ENCODE measurements at places on chromosomes 5 and 9.
A peak's percentile ranks its signal among the peaks of the same experiment; 100 is the strongest.

GRCh38 chr5:57262541-57262940, 88.7 kb downstream of the GPBP1 start:
- no peak for DNase-seq

DNA sequence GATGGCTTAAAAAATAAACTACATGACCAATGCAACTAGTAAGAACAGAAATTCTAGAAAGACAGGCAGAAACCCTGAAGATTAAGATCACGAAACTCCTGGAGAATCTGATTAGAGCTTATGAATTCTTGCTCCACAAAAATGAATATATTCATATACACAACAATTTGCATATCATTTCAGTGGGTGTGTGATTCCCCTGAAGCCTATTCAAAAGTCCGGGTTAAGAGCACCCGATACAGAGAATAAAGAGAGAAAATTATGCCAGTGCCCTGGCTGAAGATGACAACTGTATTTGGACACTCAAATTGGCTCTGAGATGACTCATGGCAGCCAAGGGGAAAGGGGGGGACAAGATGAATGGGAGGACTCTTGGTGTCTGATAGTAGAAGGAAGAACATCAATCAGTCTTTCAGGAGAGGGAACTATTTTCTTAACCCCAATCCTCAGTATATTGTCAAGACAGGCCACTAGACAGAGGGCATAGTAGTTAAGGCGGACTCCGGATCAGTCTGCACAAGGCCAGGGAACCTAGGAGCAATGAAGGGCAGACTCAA, 6.0 kb downstream of the TMOD1 start:
- DNase-seq = no peak

GRCh38 chr9:113513536-113513935, 50.0 kb downstream of the RGS3 start:
- no peak for DNase-seq

- no peak for DNase-seq
These were observed 31.4 kb downstream of the AHRR start for GRCh38 chr5:352639-353611.

DNA sequence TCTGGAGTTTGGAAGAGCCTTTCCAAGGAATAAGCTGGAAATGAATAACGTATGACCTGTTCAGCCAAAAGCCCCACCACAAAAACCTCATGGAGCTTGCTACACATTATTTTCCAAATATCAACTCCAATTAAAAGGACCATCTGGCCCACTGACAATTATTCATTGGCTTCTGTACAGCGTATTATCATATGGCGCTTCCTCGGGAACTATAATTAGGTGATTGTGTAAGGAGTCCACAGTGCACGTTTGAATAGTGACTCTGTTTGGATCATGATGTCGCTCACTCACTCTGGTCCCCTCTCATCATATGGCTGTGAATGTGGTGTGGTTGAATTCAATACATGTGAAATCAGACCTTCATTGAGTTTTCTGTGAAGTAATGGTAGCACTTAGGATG, 52.1 kb downstream of the GDNF start:
- no peak for DNase-seq

DNA sequence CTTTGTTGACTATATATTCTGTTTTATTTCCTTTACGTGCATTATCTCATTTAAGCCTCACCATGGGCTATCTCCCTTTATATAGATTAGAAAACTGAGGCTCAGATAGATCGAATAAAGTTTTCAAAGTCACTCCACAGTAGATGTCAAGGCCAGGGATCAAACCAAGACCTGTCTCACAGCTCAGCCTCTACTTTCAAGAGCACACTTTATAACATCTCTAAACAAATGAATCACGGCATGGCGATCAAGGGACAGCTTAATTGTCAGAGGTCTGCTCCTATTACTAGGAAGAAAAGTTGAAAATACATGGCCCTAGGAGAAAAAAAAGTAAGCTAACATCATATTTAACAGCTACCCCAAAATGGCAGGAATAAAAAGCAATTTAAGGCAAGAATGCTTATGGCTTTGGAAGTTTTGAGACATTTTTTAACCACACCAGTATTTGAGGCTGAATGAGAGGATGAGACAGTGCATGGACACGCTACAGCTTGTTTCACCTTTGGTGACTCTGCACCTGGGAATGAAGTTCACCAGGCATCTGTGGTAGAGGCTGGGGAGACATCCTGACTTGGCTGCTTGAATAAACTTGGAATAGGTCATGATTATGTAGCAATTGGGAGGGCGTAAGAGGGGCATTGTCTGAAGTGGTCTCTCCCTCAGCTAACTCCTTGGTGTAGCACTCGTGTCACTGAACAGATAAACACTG, 486.8 kb upstream of the WWC1 start:
- no peak for DNase-seq

DNA sequence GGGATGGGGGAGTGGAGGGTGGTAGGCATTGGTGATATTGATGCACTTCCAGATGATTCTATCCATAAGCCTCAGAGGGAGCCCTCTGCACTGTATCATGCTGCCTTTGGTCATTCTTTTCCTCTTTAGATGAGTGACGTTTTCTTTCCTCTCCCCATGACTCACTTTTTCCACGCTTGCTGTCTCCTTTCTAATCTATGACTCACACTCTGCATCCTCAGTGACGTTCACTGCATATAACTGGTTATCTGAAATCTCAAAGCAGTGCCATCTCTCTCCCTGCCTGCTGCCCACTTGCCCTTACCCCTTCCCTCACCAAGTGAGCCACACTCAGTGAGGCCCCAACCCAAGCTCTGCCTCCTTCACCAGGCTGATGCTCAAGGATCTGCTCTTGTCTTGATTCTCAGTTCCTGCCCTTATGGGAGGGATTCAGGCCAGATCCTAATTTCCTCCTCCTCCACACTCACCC, 31.6 kb downstream of the PTGS1 start:
- peak; percentile 50 for DNase-seq

DNA sequence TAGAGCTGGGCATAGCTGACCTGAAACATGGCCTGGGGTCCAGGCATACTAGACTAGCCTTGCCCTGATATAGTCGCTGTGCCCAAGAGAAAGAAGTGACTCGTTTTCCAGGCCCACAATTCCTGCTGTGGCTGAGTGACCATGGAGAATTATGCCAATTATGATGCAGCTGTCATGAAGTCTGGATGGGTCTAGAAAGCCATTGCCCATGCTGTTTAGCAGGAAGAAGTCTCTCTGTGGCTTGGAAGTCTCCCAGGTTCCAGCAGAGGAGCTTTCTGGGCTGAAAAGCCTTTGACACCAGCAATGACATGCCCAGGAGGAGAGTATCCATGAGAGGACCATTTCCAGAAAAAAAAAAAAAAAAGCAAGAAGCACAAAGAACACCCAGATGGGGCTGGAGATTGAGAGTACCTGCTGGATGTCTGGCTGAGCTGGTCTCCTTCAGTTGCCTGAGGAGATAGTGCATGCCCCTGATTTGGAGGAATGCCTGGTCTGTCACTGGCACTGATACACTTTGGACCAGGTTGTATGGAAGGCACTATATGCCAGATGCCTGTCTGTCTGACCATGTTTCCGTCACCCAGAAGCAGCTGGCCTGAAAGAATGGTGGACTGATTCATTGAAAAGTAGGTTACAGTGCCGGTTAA, 128.0 kb upstream of the EPB41L4A start:
- DNase-seq = no peak

DNA sequence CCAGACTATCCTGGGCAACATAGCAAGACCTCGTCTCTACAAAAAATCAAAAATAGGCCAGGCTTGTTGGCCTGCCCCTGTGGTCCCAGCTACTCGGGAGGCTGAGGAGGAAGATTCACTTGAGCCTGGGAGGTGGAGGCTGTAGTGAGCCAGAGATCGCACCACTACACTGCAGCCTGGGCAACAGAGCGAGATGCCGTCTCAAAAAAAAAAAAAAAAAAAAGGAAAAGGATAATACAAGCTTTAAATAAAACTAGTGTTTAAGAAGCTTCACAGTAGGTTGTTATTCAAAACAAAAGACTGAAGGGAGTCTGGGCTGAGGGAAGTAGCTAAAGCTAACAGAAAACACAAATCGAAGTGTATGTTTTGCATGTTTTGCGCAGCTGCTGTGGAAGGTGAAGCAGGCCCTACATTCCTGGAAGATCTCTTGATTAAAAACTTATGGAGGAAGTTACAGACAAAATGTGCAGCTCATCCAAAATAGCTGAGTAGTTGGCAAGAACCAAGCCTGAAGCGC, 581 bp upstream of the C9orf40 start:
- no peak for DNase-seq

GRCh38 chr9:83066771-83067170, 3.8 kb upstream of the RASEF start:
- no peak for DNase-seq

- peak; percentile 31 for DNase-seq
These were observed 995 bp downstream of the IPPK start for GRCh38 chr9:92668746-92669526.

DNA sequence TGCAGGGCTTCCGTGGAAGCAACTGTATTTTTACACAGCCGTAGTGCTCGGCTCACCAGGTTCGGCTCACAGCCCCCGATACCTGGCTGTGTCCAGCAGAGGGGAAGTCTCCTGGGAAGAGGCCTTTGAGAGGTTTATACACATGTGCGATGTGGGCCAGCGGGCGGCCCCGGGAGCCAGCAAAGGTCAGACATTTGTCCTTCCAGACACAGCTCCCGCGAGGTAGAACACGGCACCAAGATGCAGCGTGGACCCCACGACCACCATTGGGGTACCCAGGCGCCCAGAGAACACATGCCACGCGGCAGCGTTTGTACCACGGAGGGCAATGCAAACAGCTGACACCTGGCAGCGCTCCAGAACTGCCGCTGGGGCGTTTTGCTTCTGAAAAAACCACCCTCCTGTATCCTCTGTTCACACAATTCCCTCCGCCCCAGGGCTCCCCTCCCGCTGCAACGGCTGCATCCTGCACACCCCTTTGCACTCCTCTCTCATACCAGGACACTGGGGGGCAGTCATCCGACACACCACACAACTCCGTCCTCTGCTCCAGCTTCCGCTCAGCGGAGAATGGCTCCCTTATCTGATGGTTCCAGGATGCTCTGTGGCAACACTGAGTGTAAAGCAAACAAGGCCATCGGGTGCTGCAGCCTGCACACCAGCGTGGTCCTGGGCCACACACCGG, 235.3 kb downstream of the SYK start:
- peak; percentile 94 for DNase-seq

- DNase-seq = no peak
These were observed 6.8 kb downstream of the RASEF start for GRCh38 chr9:83056174-83056573.

DNA sequence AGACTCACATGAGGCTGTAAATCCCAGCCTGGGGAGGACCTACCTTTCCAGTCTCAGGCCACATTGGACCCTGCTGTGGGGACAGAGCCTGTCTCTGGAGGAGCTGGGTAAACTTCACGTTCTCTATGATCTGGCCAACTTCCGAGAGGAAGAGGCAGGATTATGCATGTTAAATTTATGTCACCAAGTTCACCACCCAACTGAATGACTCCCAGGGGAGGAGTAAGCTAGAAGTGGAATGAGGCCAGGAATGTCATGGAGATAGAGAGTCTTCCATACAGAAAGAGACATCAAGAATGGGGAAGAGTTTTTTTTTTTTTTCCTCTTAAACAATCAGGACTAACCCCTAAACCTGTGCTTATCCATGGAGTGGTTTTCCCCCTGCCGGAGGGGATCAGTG, 90.3 kb upstream of the PALM2AKAP2 start:
- DNase-seq = no peak

DNA sequence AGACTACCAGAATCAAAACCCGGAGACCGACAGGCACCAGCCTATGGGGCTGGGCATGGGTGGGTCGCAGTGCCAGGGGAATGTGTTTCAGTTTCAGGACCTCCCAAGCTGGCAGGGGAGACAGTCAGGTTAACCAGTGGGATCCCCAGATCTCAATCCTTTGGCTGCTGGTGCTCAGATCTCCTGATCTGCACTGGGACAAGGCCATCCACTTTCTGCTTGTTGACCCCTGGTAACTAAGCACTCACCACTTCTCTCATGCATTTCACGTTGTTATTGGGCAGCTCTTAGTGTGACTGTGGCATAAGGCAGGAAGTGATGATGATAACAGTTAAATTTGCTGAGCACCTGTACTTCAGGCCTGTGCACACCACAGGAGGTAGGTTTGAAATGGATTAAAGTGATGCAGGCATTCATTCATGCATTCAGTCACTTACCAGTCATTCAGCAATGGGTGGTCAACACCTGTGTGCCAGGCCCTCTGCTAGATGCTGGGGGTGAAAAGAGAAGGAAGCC, 42.1 kb upstream of the STXBP1 start:
- no peak for DNase-seq

DNA sequence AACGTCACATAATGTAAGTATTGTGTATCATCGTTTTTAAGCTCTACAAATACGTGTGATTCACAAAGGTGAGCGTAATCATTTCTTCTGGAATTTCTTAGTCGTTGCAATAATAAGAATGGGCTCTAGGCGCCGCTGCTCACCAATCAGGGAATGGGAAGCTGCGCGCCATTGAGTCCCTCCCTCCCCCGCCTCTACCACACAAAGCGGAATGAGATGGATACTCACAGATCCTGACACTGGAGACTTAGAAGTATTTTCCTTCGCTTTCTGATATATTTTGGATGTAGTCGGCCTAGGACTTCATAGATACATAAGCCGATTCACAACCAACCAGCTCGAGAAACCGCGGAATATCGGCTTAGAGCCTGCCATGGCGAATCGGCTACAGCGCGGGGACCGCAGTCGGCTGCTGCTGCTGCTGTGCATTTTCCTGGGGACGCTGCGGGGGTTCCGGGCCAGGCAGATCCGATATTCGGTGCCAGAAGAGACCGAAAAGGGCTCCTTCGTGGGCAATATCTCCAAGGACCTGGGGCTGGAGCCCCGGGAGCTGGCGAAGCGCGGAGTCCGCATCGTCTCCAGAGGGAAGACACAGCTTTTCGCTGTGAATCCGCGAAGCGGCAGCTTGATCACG, at the start of gene PCDHGA11:
Gene PCDHGA11, plus strand, starts transcription at position 197 of the 634 bp plus-strand sequence. Its CDS starts 177 bp downstream, at position 374.
- peak; percentile 33 for DNase-seq

- DNase-seq = no peak
These were observed 51.7 kb upstream of the NFIB start for GRCh38 chr9:14365670-14366069.

GRCh38 chr5:98750693-98751092, 22.8 kb upstream of the RGMB start:
- peak; percentile 57 for DNase-seq

- DNase-seq = no peak
These were observed 86.6 kb downstream of the MED27 start for GRCh38 chr9:131992906-131993657.

- DNase-seq = peak; percentile 85
These were observed 37.1 kb downstream of the DNAJB5 start for GRCh38 chr9:35026671-35027070.

GRCh38 chr5:96662725-96663518, 746 bp downstream of the CAST start:
- peak; percentile 95 for DNase-seq

DNA sequence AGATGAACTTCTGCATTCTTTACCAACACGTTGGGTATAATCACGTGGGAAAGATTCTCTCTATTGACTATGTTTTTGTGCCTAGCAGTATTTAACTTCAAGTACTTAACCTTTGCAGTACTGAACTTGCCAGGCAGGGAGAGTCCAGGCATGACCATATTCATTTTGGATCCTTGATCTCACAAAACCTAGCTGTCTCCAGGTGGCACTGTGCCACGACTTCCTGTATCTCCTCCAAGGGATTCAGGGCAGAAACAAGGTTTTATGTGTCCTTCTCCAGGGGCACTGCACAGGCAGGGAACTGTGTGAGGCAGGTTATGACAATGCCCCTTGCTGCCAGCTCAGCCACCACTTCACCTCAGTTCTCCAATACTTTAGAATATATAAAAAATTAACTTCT, 11.7 kb upstream of the IFNA5 start:
- no peak for DNase-seq
